ENCODE measurements at places on chromosomes 16 and 17. TPM values are rescaled to one million over a fixed set of nuclear protein-coding genes. Genes with fewer than 3 reads are reported as not detected.

The TEKT5 gene
- total RNA-seq = 0.50 TPM

The C1QTNF8 gene
- total RNA-seq = not detected

GRCh38 chr17:22202702-22203101 is 510.4 kb downstream of the KCNJ18 start:
- H3K36me3 ChIP-seq = no peaks in the 10 kb centered on the region
- no peak overlapping the region for H3K27ac ChIP-seq
- no peaks in the 10 kb centered on the region for H3K4me1 ChIP-seq
- no peak overlapping the region for H3K4me3 ChIP-seq

- peaks cover 24% of the 10 kb centered on the region for H3K4me1 ChIP-seq
- H3K36me3 ChIP-seq = peaks cover 3% of the 10 kb centered on the region
- H3K27me3 ChIP-seq = no peaks in the 10 kb centered on the region
- no peak overlapping the region for H3K4me3 ChIP-seq
- no peak overlapping the region for H3K27ac ChIP-seq
Measured at GRCh38 chr17:57586196-57586740, 158.8 kb downstream of the CCDC182 start.
